ENCODE measurements at places on chromosomes 5 and 9. TPM values are rescaled to one million over a fixed set of nuclear protein-coding genes. Genes with fewer than 3 reads are reported as not detected.

ZNF883 gene
- total RNA-seq: 1.2 TPM

PHF24 gene
- total RNA-seq: not detected

POLR3G gene
- 14.7 TPM for total RNA-seq

MPDZ gene
- total RNA-seq: not detected

ENTREP1 gene
- total RNA-seq: not detected

NEK6 gene
- 66.0 TPM for total RNA-seq

NUTM2F gene
- not detected for total RNA-seq

FBP1 gene
- total RNA-seq: 0.53 TPM

NRARP gene
- total RNA-seq: 2.3 TPM

CATSPER3 gene
- total RNA-seq: 0.29 TPM

PCDHGA11 gene
- total RNA-seq: not detected

WDR38 gene
- not detected for total RNA-seq

TMEM252 gene
- total RNA-seq: not detected

HK3 gene
- total RNA-seq: 1.3 TPM

LCN6 gene
- total RNA-seq: not detected

KIF24 gene
- total RNA-seq: 6.0 TPM

TERT gene
- total RNA-seq: 2.0 TPM

TLN1 gene
- total RNA-seq: 249 TPM

C1QTNF3 gene
- total RNA-seq: 1.4 TPM

IRF1 gene
- 121 TPM for total RNA-seq

PCDHGC4 gene
- not detected for total RNA-seq

PCDHA10 gene
- not detected for total RNA-seq

ISL1 gene
- not detected for total RNA-seq

SLC6A7 gene
- not detected for total RNA-seq
